ENCODE measurements at places on chromosomes 4 and X. TPM values are rescaled to one million over a fixed set of nuclear protein-coding genes. Genes with fewer than 3 reads are reported as not detected.
A peak's percentile ranks its signal among the peaks of the same experiment; 100 is the strongest.

DNA sequence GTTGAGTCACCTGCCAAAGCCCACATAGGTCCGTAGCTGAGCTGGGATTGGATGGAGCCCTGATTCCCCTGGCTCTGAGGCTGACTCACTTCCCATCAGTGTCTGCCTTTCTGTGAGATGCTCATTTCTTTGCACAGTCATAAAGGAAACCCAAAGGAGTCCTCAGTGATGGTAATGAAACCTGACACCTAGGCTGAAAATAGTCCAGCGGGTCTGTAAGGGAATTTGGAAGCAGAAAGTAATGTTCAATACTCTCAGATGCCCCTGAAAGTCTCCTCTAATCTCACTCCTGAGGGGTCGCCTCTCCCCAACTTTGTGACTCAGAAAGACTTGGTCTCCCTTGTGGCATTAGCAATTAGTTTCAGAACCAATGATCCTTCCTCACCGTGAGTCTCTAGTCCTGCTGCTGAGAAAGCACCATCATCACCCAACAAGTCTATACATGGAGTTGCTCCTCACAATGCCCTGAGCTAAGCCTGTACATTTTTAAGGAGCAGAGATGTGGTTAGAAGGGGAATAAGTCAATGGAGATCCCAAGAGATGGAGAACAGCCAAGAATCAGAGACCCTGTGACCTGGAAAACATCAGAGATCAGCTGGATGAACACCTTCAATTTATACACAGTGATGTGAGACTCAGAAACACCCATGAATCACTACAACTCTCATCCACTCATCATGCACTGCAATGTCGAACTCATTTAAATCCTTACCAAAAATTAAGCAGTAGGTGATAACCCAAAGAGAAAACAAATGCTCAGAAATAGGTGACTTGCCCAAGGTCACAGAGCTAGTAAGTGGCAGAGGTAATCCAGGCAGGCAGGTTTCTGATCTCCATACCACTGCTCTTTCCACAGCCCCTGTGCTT is 219.0 kb upstream of the CPEB2 start:
- DNase-seq, result peak; percentile 45

GRCh38 chrX:104117759-104118158 is 5.4 kb downstream of the ZCCHC18 start:
- DNase-seq, result no peak

- no peak for DNase-seq
Measured at GRCh38 chr4:184420402-184420801, 53.9 kb downstream of the IRF2 start.

The GIMD1 gene
- total RNA-seq, result not detected

The TIGD4 gene
- 3.0 TPM for total RNA-seq

- peak; percentile 65 for DNase-seq
Measured at GRCh38 chr4:186900232-186900900, 176.7 kb upstream of the FAT1 start.

The ZDHHC15 gene
- total RNA-seq, result 0.99 TPM

- peak; percentile 46 for DNase-seq
Measured at GRCh38 chr4:11743236-11743635, 314.5 kb upstream of the HS3ST1 start.

GRCh38 chr4:26217961-26218676 is 102.7 kb upstream of the RBPJ start:
- no peak for DNase-seq

GRCh38 chr4:179196511-179196910 is 1754.3 kb upstream of the AGA start:
- DNase-seq, result peak; percentile 3

GRCh38 chrX:68721991-68722860 is 74.8 kb downstream of the STARD8 start:
- DNase-seq, result no peak

- peak; percentile 70 for DNase-seq
Measured at GRCh38 chr4:74320559-74321118, 12.4 kb downstream of the EPGN start.

The NRK gene
- total RNA-seq, result not detected

DNA sequence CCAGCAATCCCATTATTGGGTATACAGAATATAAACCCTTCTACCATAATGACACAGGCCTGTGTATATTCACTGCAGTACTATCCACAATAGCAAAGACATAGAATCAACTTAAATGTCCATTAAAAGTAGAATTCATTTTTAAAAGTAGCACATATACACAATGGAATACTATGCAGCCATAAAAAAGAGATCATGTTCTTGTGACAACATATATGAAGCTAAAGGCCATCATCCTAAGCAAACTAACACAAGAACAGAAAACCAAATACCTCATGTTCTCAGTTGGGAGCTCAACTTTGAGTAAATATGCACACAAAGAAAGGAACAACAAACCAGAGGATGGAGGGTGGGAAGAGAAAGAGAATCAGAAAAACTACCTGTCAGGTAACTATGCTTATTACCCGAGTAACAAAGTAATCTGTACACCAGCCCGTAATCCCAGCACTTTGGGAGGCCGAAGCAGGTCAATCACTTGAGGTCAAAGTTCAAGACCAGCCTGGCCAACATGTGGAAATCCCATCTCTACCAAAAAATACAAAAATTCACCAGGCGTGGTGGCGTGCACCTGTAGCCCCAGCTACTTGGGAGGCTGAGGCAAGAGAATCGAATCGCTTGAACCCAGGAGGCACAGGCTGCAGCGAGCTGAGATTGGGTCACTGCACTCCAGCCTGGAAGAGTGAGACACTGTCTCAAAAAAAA is 22.8 kb downstream of the DHX15 start:
- DNase-seq, result no peak

DNA sequence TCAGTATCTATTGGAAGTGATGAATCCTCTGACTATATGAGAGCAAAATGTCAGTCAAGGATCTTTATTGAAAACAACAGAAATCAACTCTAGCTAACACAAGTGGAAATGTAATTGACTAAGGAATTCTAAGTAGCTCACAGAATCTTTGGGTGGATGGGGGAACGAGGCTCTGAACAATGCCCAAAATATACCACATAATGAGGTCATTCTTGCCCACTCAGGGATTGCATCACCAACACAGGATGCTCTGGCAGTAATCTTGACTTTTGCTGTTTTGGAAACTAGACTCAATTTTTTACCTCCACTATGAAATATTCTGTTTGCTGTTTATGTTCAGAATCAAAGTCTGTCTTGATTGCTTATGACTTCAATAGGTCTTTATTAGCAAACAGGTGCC is 127.4 kb upstream of the UNC5C start:
- peak; percentile 40 for DNase-seq

The ANXA5 gene
- 546 TPM for total RNA-seq

DNA sequence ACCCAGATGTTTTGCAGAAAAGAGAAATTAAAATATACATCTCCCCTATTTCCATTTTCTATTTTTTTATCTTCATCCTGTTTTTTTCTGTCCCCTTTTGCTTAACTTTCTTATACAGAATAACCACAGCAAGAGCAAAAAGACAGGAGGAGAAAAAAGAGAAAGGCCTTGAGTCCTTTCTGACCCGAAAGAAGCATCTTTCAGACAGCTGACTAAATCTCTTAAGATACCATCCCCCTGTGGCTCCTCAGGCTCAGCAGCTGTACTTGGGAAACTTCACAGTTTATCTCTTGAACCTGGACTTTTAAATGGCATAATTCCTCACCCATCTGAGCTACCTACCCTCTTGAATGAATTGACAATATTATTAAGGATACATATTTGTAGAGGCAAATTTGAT is 100.2 kb downstream of the FIP1L1 start:
- DNase-seq, result peak; percentile 27

DNA sequence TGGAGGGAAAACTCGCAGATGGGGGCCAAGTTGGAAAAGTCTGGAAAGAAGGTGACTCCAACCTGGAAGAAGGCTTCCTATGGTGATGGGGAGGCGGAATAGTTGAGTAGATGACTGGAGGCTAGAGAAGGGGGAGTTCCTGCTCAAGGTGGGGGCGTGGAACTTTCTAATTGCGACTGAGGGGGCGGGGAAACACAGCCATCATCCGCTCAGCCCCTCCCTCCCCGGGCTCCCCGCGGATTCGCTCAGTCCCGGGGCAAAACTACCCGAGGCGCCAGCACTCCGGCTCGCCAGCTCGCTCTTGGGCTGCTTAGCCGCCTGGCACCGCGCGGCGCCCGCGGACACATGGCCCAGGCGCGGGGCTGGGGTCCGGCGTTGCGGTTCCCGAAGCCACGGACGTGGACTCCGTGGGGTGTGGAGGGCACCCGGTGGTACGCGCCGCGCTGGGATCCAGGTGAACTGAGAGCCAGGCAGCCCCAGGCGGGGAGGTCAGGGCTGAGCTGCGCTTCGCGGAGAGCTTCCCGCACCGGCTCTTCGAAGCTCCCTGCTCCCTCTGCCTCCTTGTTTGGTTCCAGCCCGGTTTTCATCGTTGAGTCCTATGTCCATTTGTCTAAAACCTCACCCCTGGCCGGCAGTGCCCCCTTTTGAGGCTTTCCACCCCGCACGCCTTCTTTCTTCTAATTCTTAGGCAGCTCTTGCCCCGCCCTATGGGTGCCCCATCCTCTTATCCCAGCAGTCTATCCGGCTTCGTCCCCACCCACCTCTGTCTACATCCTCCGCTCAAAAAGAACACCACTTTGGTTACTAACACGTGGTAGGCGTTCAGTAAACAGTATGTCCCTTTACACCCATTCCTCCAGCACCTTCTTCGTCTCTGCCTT is 38.9 kb downstream of the STARD8 start:
- no peak for DNase-seq

The UBQLN2 gene
- total RNA-seq, result 17.2 TPM
